Lung (tissue), 17 donors: ENCODE measurements at places on chromosomes 7 and 10.

GRCh38 chr7:3371601-3372000, 70.5 kb downstream of the SDK1 start:
- DNase-seq, result no peak

DNA sequence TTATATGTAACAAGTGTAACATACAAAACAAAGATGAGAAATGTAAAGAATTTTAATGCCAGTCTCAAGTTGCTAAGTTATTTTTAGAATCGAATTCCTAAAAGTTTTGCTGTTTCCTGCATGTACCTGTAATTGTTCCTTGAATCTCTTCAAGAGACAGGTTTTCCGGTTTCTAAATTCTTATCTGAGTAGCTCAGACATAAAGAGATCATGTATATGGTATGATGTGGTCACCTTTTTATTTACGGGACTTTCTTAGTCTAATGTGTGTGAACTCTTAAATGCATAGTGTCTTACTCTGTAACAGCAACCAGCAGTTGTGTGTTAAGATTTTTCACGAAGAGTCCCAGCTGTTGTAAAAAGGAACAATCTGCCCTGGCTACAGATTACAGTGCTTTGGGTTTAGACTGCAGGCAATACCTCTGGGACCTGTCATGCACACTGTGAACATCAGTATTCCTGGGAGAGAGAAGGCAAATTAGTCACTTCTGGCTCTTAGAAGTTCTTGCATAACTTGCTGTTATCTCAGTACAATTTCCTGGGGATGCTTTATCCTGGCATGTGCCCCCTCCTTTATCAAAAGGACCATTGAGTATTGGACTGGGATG, 263.4 kb downstream of the BICC1 start:
- peak; percentile 89 for DNase-seq

- DNase-seq, result peak; percentile 87
Measured at GRCh38 chr10:33273295-33274002, 61.0 kb downstream of the NRP1 start.

DNA sequence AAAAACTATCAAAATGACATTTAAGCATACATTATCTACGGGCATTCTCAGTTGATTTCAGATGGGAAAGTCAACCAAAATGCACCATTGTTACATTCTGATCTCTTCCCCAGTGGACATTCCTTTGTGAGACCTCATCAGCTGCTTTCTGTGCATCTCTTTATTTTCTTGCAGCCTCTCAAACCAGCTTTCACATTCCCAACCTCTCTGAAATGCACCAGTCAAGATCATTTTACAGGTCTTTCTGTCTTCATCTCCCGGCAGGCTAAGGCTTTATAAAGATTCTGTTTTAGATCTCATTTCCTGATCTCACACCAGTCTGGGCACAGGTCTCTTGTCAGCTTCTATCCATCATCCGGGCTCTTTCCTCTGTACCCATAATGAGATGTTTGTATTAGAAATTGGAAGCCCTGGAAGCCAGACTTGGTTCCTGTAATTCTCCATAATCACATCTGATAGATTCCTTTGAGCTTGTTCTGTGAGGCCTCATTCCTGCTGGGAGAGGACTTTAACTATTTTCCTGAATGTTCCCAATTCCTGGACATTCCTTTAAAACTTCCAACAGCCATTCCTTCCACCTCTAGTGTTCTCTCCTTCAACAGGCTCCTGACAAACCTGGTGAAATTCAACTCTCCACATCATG, 44.3 kb upstream of the ARL4A start:
- no peak for DNase-seq

DNA sequence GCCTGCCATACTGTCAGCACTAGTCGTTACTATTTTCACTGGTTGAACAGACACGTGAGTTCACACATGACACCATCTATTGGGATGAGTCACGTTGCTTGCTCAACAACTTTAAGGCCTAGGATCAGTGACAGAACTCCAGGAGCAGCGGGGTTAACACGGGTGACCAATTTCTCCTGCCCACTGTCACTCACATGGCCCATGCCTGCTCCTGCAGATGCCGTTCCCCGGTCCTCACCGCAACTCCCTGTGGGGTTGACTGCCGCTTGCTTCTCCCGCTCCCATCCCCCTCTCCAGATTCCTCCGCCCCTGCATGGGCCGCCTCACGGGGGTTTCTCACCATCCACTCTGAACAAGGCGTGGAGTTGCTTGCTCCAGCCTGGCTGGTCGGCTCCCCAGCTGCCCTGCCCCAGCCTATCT, 128.2 kb downstream of the TAX1BP1 start:
- no peak for DNase-seq

DNA sequence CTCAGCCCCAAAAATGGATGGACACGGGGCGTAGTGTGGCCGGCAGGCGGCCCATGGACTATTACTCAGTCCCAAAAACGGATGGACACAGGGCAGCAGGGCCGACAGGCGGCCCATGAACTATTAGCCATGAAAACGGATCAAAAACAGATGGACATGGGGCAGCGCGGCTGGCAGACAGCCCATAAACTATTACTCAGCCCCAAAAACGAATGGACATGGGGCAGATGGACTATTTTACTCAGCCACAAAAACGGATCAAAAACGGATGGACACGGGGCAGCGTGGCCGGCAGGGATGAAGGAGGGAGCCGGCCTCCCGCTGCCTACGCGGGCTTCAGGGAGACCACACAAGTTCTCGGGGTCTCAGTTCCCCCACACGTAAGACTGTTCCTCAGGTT, 32.9 kb downstream of the GPER1 start:
- no peak for DNase-seq

DNA sequence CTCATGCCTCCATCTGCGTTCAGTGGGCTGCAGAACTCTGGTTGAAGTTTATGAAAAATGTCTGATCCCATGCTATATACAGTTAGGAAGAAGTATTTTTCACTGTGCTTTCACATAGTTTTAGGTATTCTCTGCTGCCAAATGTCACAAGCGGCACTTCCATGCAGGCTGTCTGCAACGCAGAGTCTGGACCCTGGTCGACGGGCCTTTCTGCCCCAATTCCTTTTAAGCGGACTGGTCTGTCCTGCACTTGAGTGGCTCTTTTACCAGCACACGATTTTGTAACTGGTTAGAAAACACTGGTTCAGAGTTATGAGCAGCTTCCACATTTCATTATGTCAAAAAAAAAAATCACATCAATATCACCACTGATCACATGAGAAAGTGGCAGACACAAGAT, 143.0 kb downstream of the DIP2C start:
- DNase-seq, result no peak

DNA sequence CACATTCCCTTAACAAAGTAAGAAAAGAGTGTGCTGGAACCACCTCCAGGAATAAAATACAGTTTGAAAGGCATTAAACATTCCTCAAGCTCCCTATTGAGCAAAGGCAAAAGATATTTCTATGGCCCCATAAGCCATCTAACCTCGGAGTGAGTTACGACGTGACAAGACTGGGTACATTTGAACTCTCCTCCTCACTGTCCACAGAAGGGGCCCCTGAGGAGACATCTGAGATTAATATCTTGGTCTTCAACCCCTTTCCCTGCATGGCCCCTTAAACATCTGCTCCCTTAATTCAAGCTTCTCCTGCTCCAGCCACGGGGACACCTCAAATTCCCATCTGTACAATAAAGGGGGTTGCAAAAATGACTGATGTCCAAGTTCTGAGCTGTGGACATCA, 526 bp downstream of the GIMAP1 start:
- no peak for DNase-seq

- no peak for DNase-seq
Measured at GRCh38 chr7:27237735-27238334, 4.8 kb upstream of the EVX1 start.

GRCh38 chr10:119502618-119503155, 39.8 kb downstream of the RGS10 start:
- no peak for DNase-seq

DNA sequence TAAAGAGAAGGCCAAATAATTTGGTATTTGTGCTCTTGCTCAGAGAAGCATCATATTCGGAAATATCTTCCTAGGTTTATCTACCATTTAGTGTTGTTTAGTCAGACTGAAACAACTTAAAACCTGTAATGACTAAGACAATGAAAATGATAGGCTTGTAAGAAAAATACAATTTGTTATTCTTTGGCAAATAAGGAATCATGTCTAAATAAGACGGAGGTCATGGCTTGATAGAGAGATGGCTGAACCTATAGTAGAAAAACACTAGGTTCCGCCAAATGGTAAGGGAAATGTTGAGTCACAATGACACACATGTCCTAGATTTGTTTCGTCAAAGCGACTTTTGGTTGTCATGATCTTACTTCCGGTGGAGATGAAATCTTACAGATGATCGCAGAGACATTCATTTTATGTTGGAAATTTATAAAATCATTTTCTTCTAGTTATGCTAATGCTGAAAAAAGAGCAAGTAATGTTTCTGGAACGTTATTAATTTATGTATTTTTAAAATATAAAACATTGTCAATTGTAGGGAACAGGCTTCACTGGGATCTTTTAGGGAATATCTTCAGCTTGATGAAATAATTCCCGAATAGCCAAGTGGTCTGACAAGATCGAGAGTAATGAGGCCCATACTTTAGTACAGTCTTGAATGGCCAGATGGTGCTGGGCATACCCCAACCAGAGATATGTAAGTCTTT, 1.0 kb downstream of the SRGN start:
- DNase-seq, result no peak

DNA sequence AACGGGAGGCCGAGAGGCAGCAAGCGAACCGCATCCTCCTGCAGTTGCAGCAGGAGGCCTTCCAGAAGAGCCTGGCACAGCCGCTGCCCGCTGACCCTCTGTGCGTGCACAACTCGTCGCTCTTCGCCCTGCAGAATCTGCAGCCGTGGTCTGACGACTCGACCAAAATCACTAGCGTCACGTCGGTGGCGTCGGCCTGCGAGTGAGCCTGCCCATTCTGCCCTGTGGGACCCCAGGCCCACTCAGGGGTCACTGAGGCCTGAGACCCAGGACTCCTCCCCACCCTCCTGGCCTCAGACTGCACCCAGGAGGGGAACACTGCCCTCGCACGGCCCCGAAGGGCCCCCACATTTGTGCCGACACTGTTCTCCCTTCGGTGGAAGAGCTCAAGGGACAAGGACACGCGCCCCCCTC, 5.6 kb downstream of the TLX1 start:
- no peak for DNase-seq

GRCh38 chr7:76357475-76358010, 1.2 kb downstream of the YWHAG start:
- DNase-seq, result no peak

GRCh38 chr10:118256825-118257570, 85.1 kb downstream of the FAM204A start:
- peak; percentile 54 for DNase-seq

DNA sequence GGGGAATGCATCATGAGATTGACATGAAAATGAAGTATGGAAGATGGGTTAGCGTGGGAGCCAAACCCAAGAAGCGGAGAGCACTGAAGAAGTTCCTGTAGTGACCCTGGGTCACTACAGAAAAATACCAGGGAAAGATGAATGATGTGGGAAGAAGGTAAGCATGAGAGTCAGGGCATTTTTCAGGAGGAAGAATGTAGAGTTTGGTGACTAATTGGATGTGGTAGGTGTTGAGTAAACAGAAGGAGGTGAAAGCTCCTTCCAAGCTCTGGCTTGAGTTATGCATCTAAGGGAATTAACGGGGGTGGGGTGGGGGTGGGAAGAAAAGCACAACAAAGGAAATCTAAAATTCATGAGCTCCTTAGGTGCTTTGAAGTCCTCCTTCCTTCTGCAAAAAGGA, 238.1 kb upstream of the AOAH start:
- no peak for DNase-seq

- no peak for DNase-seq
Measured at GRCh38 chr7:29431686-29432085, 131.9 kb upstream of the PRR15 start.

DNA sequence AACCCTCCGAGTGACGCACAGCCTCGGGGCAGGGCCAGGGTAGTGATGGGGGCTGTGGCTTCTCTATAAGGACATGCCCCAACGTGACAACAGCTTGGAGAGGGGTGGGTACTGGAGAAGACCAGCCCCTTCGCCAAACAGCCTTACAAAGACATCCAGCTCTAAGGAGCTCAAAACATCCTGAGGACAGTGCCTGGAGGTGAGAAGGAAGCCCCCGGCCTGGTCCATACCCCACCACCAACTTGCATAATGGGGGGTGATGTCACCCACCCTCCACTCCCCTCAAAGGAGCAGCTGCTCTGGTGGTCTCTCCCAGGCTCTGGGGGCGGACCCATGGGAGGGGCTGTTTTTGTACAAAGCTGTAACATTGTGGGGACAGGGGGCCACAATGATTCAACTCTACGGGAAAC, 15.1 kb downstream of the PRSS2 start:
- no peak for DNase-seq

- no peak for DNase-seq
Measured at GRCh38 chr7:424961-425793, 94.5 kb downstream of the PDGFA start.

- DNase-seq, result no peak
Measured at GRCh38 chr10:28587970-28588290, 55.0 kb downstream of the WAC start.

DNA sequence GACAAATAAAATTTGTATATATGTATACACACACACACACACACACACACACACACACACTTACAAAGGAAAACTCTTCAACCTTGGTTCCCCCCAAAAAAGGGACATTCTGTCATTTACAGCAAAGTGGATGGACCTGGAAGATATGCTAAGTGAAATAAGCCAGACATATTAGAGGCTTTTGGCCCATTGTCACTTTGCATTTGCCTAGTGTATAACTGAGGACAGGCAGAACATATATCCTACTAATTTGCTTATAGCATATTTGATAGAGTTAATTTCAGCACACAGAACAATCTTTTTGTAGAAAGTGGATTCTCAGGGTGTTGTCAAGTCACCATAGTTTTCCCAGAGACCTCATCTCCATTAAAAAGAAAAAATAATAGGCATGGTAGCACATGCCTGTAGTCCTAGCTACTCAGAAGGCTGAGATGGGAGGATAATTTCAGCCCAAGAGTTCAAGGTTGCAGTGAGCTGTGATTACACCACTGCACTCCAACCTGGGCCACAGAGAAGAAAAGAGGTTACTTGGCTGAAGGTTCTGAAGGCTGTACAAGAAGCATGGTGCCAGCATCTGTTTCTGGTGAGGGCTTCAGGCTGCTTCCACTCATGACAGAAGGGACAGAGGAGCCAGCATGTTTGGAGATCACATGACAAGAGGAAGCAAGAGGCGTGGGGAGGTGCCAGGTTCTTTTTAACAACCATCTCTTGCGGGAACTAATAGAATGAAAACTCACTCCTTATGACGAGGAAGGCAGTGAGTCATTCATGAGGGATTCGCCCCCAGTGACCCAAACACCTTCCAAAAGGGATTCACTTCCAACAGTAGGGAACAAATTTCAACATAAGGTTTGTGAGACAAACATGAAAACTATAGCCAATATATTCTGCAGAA, 135.6 kb downstream of the TMEM168 start:
- DNase-seq, result no peak

GRCh38 chr7:85039196-85039923, 147.5 kb downstream of the SEMA3D start:
- DNase-seq, result no peak

DNA sequence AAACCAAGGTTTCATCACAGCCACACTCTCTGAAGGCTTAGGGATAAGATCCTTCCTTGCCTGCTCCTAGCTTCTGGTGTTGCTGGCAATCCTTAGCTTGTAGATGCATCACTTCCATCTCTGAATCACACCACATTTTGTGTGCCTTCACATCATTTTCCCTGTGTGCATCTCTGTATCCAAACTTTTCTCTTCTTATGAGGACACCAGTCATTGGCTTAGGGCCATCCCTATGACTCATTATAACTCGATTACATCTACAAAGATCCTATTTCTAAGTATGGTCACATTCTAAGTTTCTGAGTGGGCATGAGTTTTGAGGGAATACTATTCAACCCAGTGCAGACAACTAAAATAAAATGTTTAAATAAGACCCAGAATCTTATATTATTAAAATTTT, 121.7 kb downstream of the C7orf25 start:
- no peak for DNase-seq
